ENCODE measurements at places on chromosomes 6 and 20. TPM values are rescaled to one million over a fixed set of nuclear protein-coding genes. Genes with fewer than 3 reads are reported as not detected.

POPDC3 gene
- not detected for total RNA-seq

PRRT1 gene
- total RNA-seq, result not detected

FABP7 gene
- not detected for total RNA-seq

BPIFB1 gene
- not detected for total RNA-seq

CALHM4 gene
- total RNA-seq, result not detected

SLC4A11 gene
- total RNA-seq, result 1.2 TPM

BFSP1 gene
- 5.5 TPM for total RNA-seq

NXT1 gene
- 123 TPM for total RNA-seq

EYS gene
- 0.99 TPM for total RNA-seq

EFCAB8 gene
- total RNA-seq, result not detected

FUCA2 gene
- total RNA-seq, result 183 TPM

CLIC1 gene
- total RNA-seq, result 1,715 TPM

FOXS1 gene
- total RNA-seq, result 0.12 TPM

BACH2 gene
- 0.17 TPM for total RNA-seq

ENPP1 gene
- 31.3 TPM for total RNA-seq

BPIFA1 gene
- not detected for total RNA-seq

TTLL9 gene
- total RNA-seq, result not detected

BANF2 gene
- not detected for total RNA-seq

CAP2 gene
- 39.9 TPM for total RNA-seq

FAM162B gene
- total RNA-seq, result not detected

IYD gene
- total RNA-seq, result not detected

PRDM13 gene
- not detected for total RNA-seq

ADGRB3 gene
- 2.0 TPM for total RNA-seq

SLCO4A1 gene
- 69.5 TPM for total RNA-seq

MTFR2 gene
- total RNA-seq, result 12.0 TPM

TUBB1 gene
- 0.17 TPM for total RNA-seq

PAK5 gene
- 0.05 TPM for total RNA-seq

CLPSL1 gene
- total RNA-seq, result not detected

OPRL1 gene
- 0.59 TPM for total RNA-seq

LPA gene
- not detected for total RNA-seq

SLC2A10 gene
- 27.6 TPM for total RNA-seq

TREM1 gene
- total RNA-seq, result not detected

C20orf144 gene
- total RNA-seq, result not detected

RAMACL gene
- 0.27 TPM for total RNA-seq

KIAA0408 gene
- total RNA-seq, result 3.0 TPM

CLIC5 gene
- total RNA-seq, result not detected

KCNK16 gene
- not detected for total RNA-seq

PRR18 gene
- total RNA-seq, result not detected

GJA10 gene
- total RNA-seq, result not detected

SALL4 gene
- total RNA-seq, result 2.4 TPM

TFAP2C gene
- total RNA-seq, result 7.5 TPM

OPN5 gene
- not detected for total RNA-seq

LY6G6C gene
- not detected for total RNA-seq

SH3BGRL2 gene
- total RNA-seq, result 6.4 TPM

TMEM217 gene
- 1.3 TPM for total RNA-seq

WFDC12 gene
- total RNA-seq, result not detected

CAPN11 gene
- not detected for total RNA-seq

VEGFA gene
- 65.8 TPM for total RNA-seq

HLA-DRA gene
- 1.2 TPM for total RNA-seq

Data from M059J (cell line).